Aorta (tissue), 5 donors: ENCODE measurements at places on chromosomes 5 and 9.
A peak's percentile ranks its signal among the peaks of the same experiment; 100 is the strongest.

- no peak for DNase-seq
These were observed 10.7 kb upstream of the CERCAM start for GRCh38 chr9:128409978-128410377.

GRCh38 chr9:95459851-95460517 lies 56.8 kb downstream of the PTCH1 start:
- no peak for DNase-seq

GRCh38 chr9:116360016-116360415 lies 206.4 kb downstream of the PAPPA start:
- no peak for DNase-seq

DNA sequence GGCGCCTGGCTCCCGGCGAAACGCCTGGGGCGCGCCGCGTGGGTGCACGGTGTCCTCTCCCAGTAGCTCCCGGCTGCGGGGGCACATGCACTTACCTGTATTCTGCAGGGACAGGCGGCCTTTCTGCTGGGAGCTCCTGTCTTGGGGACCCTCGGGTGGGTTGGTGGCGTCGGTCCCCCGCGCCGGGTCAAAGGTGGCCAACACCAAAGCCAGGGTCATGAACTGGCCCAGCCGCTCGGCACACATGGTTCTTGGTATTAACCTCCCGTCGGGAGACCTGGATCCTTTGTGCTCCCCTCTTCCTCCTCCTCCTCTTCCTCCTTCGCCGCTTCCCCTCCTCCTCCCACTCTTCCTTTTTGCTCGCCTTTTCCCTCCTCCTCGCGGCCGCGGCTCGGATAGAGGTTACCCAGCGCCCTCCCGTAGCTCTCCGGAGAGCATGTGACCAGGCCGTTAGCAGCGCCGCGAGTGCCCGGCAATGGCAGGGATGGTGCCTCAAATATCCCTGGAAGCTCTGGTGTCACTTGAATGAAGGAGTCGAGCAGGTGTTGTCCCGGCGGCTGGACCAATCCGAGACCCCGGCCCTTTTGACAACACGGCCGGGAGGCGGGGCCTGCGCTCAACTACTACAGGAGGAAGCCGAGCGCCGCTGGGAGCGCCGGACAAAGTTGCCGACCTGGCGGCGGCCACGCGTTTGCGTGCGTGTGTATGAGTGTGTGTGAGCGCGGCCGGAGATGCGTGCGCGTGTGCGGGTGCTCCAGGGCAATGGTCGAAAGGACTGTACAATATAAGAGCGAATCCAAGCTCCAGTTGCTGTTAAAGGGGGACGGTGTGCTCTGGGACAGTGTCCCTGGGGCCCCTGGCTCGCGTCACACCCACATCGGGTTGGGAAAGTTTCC lies at the start of gene STC2:
Gene STC2 (minus strand): TSS at position 467 of the 896 bp plus-strand sequence. CDS start 221 bp downstream, at position 246.
- DNase-seq, result no peak

GRCh38 chr5:131968396-131968954 lies 23.0 kb upstream of the MEIKIN start:
- no peak for DNase-seq

GRCh38 chr5:119220576-119221197 lies 135.1 kb upstream of the TNFAIP8 start:
- DNase-seq, result no peak

GRCh38 chr9:34634551-34635248 lies 2.9 kb downstream of the SIGMAR1 start:
- no peak for DNase-seq

- no peak for DNase-seq
These were observed at the start of gene PCDHGC5 for GRCh38 chr5:141488591-141489561. Gene PCDHGC5 (plus strand): TSS chr5:141489081. CDS start chr5:141489241, 160 bp downstream.

DNA sequence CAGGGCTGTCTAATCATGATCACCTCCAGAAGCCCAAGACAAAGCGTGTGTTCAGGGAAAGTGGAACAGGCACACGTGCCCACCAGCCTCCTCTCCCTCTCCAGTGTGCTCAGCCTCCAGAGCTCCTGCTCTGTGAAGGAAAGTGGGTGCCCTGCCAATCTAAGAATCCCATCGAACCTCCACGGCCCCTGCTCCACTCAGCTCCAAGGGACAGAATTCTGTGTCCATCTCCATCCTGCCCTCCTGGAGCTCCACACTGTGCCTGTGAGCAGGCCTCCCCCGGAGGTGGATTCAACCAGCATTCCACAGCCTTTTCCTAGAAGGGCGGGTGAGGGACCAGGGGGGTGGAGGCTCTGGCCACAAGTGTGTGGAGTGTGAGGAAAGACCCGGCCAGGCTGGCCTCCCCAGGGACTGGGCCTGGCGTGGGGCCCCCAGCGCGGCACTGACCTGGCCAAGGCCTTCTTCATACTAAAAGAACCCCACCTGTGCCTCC lies 6.0 kb downstream of the EEIG1 start:
- peak; percentile 82 for DNase-seq

GRCh38 chr9:130447193-130447816 lies 2.5 kb downstream of the ASS1 start:
- DNase-seq, result no peak

DNA sequence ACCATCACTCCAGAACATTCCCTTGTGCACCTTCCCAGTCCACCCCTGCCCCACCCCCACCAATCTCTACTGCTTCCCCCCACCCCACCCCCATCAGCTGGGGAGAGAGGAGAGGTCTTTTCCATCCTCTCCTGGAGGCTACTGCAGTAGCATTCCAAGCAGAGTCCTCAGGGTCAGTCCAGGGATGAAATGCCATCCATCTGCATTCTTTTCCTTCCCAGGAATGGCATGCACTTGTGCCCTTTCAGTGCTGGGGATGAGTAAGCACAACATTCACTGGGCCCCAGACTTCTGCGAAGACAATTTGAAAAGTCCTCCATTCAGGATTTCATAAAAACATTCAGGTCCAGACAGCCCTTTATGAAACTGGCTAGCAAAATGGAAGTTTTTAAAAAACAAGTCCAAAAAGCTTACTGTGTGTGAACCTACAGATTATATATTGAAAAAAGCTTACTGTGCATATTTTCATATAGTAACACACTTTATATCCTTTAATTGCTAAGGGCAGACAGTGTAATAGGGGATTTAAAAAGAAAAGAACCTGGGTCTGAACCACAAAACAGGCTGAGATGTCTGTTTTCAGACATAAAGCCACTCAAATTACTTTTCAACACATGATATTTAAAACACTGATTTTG lies 50.0 kb upstream of the GOLPH3 start:
- DNase-seq, result no peak

DNA sequence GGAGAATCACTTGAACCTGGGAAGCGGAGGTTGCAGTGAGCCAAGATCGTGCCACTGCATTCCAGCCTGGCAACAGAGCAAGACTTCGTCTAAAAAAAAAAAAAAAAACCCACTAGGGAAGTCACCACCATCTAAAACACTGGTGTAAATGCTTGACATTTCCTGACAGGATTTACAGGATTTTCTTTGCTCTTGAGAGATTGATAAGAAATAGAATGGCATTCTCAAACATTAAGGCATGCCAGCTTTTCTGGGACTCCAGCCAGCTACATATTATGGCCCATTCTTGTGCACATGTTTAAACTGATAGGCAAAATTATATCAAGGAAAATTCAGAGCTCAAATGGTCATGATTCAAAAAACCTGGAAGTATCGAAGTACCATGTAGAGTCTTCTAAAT lies 28.7 kb downstream of the GTF3C4 start:
- DNase-seq, result no peak

- peak; percentile 69 for DNase-seq
These were observed 122.4 kb downstream of the ZNF354C start for GRCh38 chr5:179182601-179183000.

DNA sequence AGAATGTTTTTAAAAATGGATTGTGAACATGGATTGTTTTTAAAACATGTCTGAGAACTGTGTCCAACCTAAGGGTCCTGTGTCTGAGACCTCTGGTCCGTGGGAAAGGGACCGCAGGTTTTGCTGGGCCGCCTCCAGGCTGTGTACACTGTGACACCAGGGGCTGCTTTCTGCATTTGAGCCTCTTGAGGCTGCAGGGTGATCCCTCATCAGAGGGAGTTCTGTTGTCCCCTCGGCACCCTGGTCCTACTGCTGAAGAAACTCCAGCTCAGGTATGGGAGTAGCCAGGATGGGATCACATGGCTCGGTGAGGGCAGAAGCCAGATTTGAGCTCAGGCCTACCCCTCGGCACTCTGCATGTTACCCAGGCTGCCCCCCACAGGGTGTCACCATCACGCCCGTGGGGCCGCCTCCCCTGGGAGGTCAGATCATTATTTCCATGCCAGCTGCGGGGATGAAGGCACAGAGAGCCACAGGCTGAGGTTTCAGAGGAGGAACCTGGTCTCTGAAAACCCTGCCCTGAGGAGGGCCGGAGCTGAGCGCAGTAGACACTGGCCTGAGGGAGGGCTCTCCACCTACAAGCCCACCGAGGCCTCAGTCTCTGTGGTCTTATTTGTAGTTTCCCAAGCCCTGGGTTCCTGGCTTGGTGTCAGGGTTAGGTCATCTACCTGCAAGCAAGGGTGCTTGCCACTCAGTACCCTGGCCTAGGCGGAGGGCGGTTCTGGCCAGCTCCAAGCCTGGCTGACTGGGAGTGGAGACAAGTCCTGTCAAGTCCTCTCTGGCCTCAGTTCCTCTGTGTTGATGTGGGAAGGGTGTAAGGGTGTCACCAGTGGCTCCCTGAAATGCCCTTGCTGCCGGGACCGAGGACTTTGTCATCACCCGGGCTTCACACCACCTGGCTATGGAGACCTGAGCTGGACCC lies 2.8 kb downstream of the PRR7 start:
- DNase-seq, result no peak

- DNase-seq, result no peak
These were observed 191.3 kb upstream of the RAI14 start for GRCh38 chr5:34464829-34465228.

GRCh38 chr9:83933790-83934189 lies 12.6 kb upstream of the KIF27 start:
- DNase-seq, result no peak

GRCh38 chr9:70557661-70558369 lies 143.4 kb upstream of the KLF9 start:
- no peak for DNase-seq

- DNase-seq, result no peak
These were observed 3.2 kb upstream of the NFX1 start for GRCh38 chr9:33287087-33287490.

DNA sequence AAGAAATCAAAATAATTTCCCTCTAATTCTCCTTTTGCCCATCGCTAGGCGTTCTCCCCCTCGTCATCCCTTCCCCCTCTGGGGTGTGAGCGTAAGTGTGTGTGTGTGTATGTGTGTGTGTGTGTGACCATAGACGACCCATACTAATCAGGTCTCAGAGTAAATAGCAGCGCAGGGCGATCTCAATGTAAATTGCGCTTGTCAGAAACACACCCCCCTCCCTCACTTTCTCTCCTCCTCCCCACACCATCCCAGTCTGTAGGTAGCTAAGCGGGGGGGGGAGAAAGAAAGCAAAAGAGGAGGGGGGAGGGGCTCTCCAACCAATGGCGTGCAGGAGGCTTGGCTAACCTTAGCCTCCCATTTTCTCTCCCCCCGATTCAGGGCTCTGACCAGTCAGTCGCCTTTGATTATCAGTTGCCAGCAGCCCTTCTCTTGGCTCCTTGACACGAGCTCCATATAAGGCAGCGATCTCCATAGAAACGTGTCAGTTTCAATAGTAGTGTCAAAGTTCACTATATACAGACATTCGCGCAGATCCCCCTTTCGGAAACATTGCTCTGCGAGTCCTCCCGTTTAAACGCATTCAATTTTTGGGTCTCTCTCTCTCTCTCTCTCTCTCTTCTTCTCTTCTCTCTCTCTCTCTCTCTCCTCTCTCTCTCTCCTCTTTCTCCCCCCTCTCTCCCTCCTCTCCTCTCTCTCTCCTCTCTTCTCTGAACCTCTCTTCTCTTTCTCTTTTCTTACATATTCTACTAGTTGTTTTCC lies at the start of gene NR2F1:
Gene NR2F1 (plus strand): TSS at position 546 of the 762 bp plus-strand sequence. CDS start 1,802 bp downstream, outside the sequence.
- DNase-seq, result no peak

- no peak for DNase-seq
These were observed 4.3 kb downstream of the B4GALT1 start for GRCh38 chr9:33162721-33163311.

GRCh38 chr5:100270023-100270771 lies 265.0 kb upstream of the FAM174A start:
- no peak for DNase-seq

GRCh38 chr5:151077967-151078366 lies 2.9 kb downstream of the TNIP1 start:
- DNase-seq, result peak; percentile 11

- DNase-seq, result no peak
These were observed 1.9 kb downstream of the FLT4 start for GRCh38 chr5:180647465-180647864.

DNA sequence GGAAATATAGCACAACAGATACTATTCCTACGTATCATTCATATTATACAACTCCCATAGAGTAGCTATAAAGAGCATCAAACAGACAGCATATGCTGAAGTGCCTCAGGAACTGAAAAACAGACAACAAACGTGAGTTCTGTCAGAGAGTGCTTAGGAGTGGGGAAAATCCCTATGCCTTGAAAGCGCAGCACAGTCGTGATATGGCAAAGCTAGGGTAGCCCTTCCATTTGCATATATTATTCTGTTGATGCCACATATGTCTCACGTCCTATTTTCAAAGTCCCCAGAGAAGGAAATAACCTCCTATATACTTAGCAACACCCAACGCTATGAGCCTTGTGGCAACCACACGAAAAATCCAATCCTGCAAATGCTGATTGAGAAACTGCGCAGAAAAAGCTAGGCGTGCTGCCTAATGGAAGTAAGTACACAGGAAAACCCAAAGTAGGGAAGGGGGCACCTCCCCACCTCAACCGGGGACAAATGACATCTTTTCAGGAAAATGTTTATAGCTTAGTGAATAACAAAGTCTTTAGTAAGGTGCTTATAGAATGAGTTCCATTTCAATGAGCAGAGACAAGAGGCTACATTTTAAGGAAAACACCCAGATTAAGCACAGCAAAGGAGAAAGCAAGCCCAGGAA lies 105.1 kb downstream of the MED10 start:
- DNase-seq, result no peak

GRCh38 chr9:117247266-117247665 lies 167.6 kb downstream of the ASTN2 start:
- DNase-seq, result no peak

GRCh38 chr5:147388184-147389108 lies 121.4 kb downstream of the DPYSL3 start:
- no peak for DNase-seq

GRCh38 chr9:74775396-74775795 lies 112.3 kb downstream of the TRPM6 start:
- DNase-seq, result no peak

DNA sequence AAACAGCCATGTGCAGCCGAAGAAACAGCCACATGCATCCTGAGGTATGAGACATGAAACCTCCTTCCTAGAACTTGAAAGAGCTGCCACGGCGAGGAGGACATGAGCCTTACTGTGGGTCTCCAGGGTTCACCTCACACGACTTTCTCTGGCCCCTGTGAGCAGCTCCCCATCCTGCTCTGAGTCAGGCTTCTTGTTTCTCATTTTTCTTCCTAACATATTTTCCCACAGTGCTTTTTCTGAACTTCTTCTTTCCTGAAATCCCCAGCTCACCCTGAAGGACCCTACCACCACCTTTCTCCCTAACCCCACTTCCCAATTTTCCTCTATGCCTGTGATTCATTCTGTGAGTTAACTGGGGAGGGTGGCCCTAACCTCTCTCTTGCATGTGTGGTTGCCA lies 33.7 kb upstream of the ADRB2 start:
- no peak for DNase-seq

GRCh38 chr5:43193894-43194265 lies 1.9 kb downstream of the NIM1K start:
- DNase-seq, result no peak

GRCh38 chr9:19231904-19232822 lies 1.7 kb downstream of the DENND4C start:
- DNase-seq, result no peak
